ENCODE measurements at places on chromosomes 5 and 9.

- DNase-seq = no peak
Measured at GRCh38 chr9:112719696-112720095, 1.8 kb upstream of the INIP start.

GRCh38 chr5:115655994-115656393 is 30.2 kb upstream of the TMED7 start:
- no peak for DNase-seq

GRCh38 chr5:130687085-130687733 is 477.8 kb downstream of the HINT1 start:
- DNase-seq = no peak

- no peak for DNase-seq
Measured at GRCh38 chr5:79333852-79334557, 98.1 kb downstream of the JMY start.

DNA sequence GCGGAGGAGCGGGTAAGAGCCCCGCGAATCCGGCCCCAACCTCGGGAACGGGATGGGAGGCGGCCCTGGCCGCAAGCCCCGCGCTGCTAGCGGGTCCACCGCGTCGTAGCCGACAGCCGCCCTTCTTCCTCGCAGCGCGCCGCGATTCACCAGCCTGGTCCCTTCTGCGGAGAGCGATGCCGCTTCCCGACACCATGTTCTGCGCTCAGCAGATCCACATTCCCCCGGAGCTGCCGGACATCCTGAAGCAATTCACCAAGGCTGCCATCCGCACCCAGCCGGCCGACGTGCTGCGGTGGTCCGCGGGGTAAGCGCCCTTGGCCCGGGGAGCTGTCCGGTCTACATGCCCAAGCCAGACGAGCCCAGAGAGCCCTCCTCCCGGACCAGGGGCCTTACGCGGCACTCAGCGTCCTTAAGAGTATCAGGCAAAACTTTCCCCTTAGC is 335 bp downstream of the ROPN1L start:
- DNase-seq = no peak

- no peak for DNase-seq
Measured at GRCh38 chr5:118257066-118257465, 731.3 kb downstream of the DTWD2 start.

GRCh38 chr5:79612667-79613198 is 492 bp downstream of the TENT2 start:
- DNase-seq = no peak

- no peak for DNase-seq
Measured at GRCh38 chr9:136645352-136645902, 17.3 kb upstream of the EGFL7 start.

- DNase-seq = no peak
Measured at GRCh38 chr9:113511047-113511521, 47.6 kb downstream of the RGS3 start.

DNA sequence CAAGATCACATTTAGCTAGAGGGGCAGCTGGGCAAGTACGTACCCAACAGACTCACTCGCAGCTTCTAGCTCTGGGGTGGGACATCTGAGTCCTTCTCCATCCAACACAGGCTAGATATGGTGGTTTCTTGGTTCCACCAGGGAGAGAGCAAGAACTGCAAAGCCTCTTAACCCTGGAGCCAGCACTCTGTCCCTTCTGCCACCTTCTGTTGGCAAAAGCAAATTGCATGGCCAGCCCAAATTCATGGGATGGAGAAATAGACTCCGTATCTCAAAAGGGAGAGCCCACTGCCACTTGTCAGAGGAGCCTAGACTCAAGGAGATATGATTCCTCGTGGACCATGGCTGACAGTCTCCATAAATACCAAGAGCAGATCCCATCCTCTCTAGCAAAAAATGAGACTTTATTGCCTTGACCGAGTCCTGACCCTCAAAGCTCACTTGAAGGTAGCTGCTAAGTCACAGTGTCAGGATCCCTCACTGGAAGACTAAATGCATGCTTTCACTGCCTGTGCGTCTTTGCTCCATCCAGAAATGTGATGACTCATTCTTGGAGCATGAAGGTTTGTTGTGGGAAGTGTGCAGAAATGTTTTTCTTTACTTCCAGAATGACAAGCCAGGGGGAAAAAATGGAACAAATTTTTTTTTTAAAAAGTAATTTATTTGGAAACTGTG is 28.8 kb upstream of the ROR2 start:
- DNase-seq = peak; percentile 30

GRCh38 chr9:7328453-7328852 is 471.1 kb downstream of the DMAC1 start:
- no peak for DNase-seq

Measured in neuronal stem cell (in vitro differentiated cells).